Stimulated activated CD8-positive, alpha-beta memory T cell treated with anti-CD3 and anti-CD28 coated beads, Interleukin-15, amount 100 ng/mL, for 1 hour (primary cell): ENCODE measurements at places on chromosomes 5 and 9.

DNA sequence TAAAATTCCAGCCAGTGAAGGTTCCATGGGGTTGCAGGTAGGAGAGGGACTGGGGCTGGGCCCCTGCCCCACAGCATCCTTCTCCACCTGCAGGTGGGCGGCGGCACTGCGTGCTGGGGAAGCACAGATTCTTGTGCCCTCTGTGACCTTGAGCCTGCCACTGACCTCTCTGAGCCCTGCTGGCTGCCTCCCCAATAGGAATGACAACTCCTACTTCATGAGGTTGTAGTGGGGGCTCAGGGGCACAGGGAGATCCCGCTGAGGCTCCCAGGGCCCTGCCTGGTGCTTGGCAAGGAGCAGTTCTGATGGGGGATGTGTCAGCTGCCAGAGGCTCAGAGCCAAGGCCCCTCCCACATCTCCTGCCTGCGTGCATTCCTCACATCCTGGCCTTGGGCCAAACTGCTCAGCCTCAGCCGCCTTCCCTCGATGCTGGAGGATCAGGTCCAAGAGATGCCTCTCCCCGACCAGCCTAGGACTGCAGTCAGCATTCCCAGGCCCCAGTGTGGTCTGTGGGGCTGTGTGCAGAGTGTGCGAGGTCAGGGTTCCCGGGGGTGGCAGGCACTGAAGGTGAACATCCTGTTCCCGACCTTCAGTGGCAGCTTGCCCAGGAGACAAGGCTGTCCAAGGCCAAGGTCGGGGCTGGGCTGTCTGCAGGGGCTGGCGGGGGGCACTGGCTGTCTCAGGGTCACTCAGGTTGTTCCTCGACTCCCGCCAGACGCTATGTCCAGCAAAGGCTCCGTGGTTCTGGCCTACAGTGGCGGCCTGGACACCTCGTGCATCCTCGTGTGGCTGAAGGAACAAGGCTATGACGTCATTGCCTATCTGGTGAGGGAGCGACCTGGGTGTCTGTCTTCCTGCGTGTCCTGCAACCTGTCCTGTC, 7.0 kb downstream of the ASS1 start:
- DNase-seq: no peak

DNA sequence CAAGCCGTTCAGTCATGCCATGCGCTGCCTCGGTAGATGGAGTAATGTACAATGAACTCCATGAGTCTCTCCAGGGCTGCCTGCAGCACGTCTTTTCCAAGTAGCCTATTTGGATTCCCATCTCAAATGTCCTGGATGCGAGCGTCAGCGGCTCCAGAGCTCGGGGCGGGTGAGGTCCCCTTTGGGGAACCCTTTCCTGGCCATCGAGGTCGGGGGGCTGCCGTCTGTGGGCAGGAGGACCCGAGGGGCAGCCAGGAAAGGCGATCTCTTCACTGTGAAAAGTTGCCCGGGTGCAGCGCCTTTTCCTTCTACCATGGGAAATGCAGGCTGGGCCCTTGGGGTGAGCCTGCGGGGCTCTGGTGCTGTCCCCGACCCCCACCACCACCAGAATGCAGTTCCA, 36.9 kb upstream of the FCN2 start:
- no peak for DNase-seq

DNA sequence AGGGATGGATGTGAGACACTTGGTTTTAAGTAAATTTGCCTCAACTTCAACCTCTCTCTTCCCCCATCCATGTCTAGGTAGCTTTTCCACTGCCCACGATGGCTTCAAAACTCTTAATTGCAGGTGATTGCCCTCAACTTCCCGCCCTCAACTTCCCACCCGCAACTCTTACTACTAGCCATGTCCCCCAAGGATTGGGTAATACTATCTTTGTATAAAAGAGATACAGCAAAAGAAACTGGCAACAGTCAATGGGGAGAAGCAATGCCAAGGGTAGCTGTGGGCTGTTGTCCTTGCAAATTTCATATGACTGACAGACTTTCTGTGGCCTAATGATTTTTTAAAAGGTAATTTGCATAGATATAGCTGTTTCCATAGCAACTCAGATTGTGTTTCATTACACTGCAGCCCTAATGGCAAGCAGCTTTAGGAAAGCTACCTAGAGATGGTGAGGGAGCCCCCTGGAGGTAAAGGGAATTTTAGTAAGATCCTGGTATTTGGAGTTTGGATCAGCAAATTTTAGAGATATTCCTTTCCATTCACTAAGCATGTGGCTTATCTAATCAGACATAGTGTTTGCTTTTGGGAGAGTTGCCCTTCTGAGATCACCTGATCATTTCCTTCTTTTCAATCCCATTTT, 421.5 kb upstream of the DAP start:
- DNase-seq: no peak

GRCh38 chr5:133317558-133317957, 265.7 kb downstream of the HSPA4 start:
- DNase-seq: no peak

DNA sequence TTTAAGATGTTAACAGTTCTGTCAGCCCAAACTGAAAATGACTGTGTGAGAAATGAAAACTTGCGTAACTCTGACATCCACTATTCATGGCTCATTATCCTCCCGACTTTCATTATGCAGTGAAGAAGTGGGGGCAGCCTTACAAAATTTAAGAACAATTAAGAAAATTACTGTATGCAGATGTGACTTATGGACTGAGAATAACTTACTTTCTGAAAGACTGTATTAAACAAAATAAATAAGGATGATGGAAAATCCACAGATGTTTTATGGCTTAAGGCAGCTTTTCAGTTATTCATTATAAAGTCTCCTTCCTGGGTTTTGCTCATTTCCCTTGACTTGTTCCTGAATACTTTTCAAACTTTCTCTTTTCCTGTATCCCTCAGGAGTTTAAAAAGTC, 55.2 kb downstream of the GRIN3A start:
- DNase-seq: no peak

- DNase-seq: no peak
These were observed 33.4 kb upstream of the CDC42SE2 start for GRCh38 chr5:131230406-131230805.

DNA sequence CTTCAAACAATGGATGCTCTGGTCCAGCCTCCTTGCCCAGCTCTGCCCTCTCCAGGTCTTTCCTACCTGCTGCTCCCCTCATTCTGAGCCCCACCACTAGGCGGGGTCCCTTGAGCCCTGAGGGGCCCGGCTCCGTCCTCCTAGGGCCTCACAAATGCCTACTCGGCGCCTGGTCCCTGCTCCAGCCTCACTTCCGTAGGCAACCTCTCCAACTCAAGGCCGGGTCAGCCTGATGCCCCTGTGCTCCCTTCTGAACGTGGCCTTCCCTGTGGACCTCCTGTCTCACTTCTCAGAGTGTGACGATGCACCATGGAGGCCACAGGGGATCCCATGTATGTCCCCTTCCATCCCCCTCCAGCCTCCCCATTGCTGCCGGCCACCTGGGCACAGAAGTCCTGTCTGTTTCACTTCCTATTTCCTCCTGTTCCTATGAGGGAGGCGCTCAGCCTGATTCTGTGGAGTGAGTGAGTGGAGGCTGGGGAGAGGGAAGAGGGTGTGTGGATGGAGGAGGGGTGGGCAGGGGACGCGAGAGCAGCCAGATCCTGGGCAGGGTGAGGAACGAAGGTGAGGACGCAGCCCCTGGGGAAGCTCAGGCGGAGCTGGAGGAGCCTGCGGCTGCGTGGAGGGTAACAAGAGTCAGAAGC, 127.2 kb upstream of the FAM120A start:
- no peak for DNase-seq

GRCh38 chr5:150329038-150329437, 26.3 kb upstream of the ARSI start:
- DNase-seq: no peak
